ENCODE measurements at places on chromosomes 3 and 15. TPM values are rescaled to one million over a fixed set of nuclear protein-coding genes. Genes with fewer than 3 reads are reported as not detected.

Gene LMAN1L
- not detected for total RNA-seq

Gene PARP6
- 19.3 TPM for total RNA-seq

Gene DNAH12
- not detected for total RNA-seq

Gene ZDHHC23
- total RNA-seq: 2.9 TPM

Gene TMEM41A
- total RNA-seq: 10.7 TPM

Gene RASL12
- 3.1 TPM for total RNA-seq

Gene IQCF5
- not detected for total RNA-seq

Gene AADACL2
- total RNA-seq: not detected

Gene NPAP1
- not detected for total RNA-seq

Gene HDDC3
- 7.8 TPM for total RNA-seq

Gene AP3B2
- total RNA-seq: not detected

Gene MED12L
- 1.8 TPM for total RNA-seq

Gene TM4SF1
- 760 TPM for total RNA-seq

Gene CKMT1A
- not detected for total RNA-seq

Gene SLC28A1
- total RNA-seq: not detected

Gene SIDT1
- total RNA-seq: not detected

Gene SAMMSON
- not detected for total RNA-seq

Gene P2RY14
- total RNA-seq: not detected

Gene ROPN1
- total RNA-seq: not detected

Gene GP5
- total RNA-seq: under 0.01 TPM

Gene INSYN1
- total RNA-seq: 2.9 TPM

Gene SLC6A20
- not detected for total RNA-seq

Gene CCNB2
- total RNA-seq: 22.2 TPM

Gene CYFIP1
- 58.3 TPM for total RNA-seq

Gene GPR87
- not detected for total RNA-seq

Gene SLC6A11
- total RNA-seq: not detected

Gene PLXNA1
- total RNA-seq: 47.8 TPM

Gene CFAP100
- total RNA-seq: not detected

Gene MAGEL2
- 0.36 TPM for total RNA-seq

Gene PTH1R
- total RNA-seq: 13.5 TPM

Gene RPP25
- total RNA-seq: 18.3 TPM

Gene LEKR1
- not detected for total RNA-seq

Gene TMEM212
- not detected for total RNA-seq

Gene CTXN2
- total RNA-seq: not detected

Gene LYSMD4
- total RNA-seq: 5.8 TPM

Gene LIPC
- total RNA-seq: 0.90 TPM

Gene CAMK1
- 30.7 TPM for total RNA-seq

Gene CDHR4
- total RNA-seq: not detected

Gene DISP2
- total RNA-seq: 0.36 TPM

Gene SH2D7
- total RNA-seq: not detected

Gene SOX14
- total RNA-seq: not detected

Gene NR2E3
- total RNA-seq: not detected

Gene ACAN
- total RNA-seq: 0.36 TPM

Gene LMLN
- total RNA-seq: 5.3 TPM

Gene ARL14
- not detected for total RNA-seq

Gene COL7A1
- 14.9 TPM for total RNA-seq

Gene PPP2R3A
- 12.3 TPM for total RNA-seq

Gene STAC
- total RNA-seq: 0.32 TPM

Gene LRRC58
- 26.4 TPM for total RNA-seq

Gene GABRR3
- total RNA-seq: not detected

Gene ZBBX
- not detected for total RNA-seq

Gene CLEC3B
- 203 TPM for total RNA-seq

Gene CNTN6
- not detected for total RNA-seq

Gene SAXO2
- not detected for total RNA-seq

Gene TGM5
- not detected for total RNA-seq

Measured in cardiac atrium fibroblast (primary cell).